ENCODE measurements at places on chromosomes 4 and X.

GRCh38 chr4:39044956-39045826 lies 13.0 kb upstream of the TMEM156 start:
- no peak for DNase-seq

DNA sequence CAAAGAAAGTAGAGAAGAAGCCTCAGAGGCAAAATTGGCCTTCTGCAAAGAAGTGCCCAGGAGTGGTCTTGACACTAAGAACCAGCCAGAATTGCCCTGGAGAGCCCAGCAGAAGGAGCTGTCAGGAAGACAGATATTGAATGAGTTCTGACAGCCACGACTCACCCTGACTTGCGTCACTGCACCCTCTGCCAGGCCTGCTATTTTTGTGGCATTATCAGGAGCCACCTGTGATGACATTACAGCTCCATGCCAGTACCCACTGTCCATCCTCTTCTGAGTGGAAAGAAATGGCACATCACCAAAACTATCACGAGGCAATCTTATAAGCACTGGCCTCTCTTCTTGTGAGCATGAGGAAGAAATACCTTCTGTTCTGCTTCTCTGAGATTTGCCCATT lies 67.7 kb downstream of the SMIM20 start:
- peak; percentile 31 for DNase-seq

DNA sequence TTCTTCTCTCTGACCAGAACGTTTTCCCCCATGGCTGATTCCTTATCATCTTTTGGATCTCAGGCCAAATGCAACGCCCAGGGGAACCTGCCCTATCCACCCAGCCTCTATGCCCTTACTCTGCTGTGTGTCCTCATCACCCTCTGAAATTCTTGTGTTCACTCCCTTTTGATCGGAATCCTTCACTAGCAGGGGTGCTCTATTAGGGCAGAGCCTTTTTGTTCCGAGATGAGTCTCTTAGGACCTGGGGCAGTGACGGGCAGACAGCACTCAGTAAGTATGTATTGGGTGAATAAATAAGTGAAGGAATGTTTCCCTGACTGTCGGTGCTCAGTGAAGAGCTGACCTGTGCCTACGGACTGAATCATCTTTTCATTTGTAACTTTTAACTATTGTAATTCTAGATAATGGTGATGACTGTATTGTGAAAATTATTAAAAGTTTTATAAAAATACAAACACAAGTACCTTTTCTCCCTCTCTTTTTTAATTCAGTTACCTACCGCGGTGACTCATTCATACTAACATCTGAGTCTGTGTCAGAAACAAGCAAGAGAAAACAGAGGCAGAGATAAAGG lies 4.8 kb upstream of the TENM3 start:
- DNase-seq = no peak

GRCh38 chr4:121239951-121240350 lies 75.8 kb upstream of the TNIP3 start:
- DNase-seq = no peak

DNA sequence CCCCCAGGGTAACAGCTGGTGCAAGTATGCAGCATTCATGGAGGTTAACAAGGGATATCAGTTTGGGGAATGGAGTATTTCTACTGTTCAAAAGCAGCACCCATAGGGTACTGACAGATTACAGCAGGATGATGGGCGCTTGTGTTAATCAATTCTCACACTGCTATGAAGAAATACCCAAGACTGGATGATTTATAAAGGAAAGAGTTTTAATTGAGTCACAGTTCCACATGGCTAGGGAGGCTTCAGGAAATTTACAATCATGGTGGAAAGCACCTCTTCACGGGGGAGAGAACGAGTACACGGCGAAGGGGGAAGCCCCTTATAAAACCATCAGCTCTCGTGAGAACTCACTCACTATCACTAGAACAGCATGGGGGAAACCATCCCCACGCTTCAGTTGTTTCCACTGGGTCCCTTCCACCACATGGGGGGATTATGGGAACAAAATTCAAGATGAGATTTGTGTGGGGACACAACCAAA lies 64.1 kb downstream of the TNIP2 start:
- no peak for DNase-seq

Measured in bronchial epithelial cell (primary cell).